Activated CD4-positive, alpha-beta T cell treated with anti-CD3 and anti-CD28 coated beads, Interleukin-2, amount 50 U/mL, for 4 hours (primary cell): ENCODE measurements at places on chromosomes 3 and 15.

- DNase-seq, result no peak
Measured at GRCh38 chr15:92095693-92096092, 242.2 kb downstream of the SLCO3A1 start.

GRCh38 chr3:155581579-155581978, 163.3 kb downstream of the PLCH1 start:
- no peak for DNase-seq

DNA sequence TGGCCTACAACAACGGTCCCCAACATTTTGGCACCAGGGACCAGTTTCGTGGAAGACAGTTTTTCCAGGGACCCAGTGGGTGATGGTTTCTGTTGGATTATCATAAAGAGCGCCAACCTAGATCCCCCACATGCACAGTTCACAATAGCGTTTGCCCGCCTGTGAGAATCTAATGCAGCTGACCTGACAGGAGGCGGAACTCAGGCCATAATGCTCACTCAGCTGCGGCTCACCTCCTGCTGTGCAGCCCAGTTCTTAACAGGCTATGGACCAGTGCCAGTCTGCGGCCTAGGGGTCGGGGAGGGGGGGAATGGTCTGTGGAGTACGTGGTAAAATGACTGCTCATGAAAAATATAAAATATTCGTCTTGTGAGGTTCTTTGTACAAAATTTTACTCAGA, 518.5 kb upstream of the CADM2 start:
- DNase-seq, result no peak

- DNase-seq, result no peak
Measured at GRCh38 chr3:115980709-115981108, 357.4 kb downstream of the GAP43 start.

DNA sequence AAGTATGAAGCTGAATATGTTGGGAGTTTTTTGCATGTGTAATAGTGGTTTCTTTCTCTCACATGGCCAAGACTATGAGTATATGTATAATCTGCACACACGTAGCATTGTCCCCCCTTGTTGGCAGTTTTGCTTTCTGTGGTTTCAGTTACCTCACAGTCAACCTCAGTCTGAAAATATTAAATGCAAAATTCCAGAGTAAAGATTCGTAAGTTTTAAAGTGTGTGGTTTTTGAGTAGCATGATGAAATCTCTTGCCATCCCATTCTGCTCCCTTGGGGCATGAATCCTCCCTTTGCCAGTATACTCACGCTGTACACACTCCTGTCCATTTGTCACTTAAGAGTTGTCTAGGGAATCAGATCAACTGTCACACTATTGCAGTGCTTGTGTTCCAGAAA, 742.0 kb upstream of the CCDC54 start:
- DNase-seq, result no peak

GRCh38 chr15:96362011-96362754, 31.7 kb downstream of the NR2F2 start:
- no peak for DNase-seq

- no peak for DNase-seq
Measured at GRCh38 chr15:67531379-67531914, 10.5 kb downstream of the C15orf61 start.

- DNase-seq, result no peak
Measured at GRCh38 chr3:34015204-34016142, 217.0 kb downstream of the PDCD6IP start.

GRCh38 chr3:14439501-14440167, 37.2 kb downstream of the SLC6A6 start:
- DNase-seq, result no peak

DNA sequence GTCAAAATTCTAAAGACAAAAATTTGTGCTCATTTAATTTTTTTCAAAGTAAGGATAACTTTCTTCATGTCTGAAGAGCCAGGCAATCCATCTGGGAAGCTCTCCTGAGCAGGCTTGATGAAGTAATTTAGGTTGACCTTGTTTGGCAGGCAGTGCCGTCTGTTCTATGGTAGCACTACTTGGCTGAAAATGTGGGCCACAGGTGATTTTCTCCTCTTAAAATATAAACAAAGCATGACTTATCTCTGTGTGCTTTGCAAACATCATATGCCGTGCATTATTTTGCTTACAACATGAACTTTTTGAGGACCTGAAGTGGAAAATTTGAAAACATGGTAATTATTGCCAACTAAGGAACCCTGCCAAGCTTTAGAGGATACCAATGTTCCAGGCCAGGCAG, 143.2 kb downstream of the RAP2B start:
- no peak for DNase-seq

DNA sequence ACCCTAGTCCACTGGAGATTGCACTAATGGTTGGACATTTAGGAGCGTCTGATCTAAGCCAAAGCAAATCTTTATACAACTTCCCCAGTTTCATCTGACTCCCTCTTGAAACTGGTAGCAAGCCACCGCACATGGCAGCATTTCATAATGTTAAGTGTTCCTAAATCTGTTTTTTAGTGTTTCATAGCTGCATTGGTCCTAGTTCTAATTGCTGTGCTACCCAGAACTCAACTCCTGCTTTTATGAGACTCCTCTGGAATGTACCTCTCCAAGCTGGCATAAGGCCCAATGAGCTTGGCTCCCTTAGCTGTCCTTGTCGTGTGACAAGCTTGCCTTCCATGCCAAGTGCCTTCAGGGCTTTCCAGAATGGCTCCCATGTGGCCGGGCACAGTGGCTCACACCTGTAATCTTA, 65.3 kb upstream of the FLNB start:
- no peak for DNase-seq

GRCh38 chr15:31387479-31388118, 61.0 kb downstream of the KLF13 start:
- DNase-seq, result no peak

- no peak for DNase-seq
Measured at GRCh38 chr3:141039589-141039988, 11.6 kb upstream of the SPSB4 start.

- DNase-seq, result no peak
Measured at GRCh38 chr3:172294223-172294806, 153.9 kb downstream of the GHSR start.

DNA sequence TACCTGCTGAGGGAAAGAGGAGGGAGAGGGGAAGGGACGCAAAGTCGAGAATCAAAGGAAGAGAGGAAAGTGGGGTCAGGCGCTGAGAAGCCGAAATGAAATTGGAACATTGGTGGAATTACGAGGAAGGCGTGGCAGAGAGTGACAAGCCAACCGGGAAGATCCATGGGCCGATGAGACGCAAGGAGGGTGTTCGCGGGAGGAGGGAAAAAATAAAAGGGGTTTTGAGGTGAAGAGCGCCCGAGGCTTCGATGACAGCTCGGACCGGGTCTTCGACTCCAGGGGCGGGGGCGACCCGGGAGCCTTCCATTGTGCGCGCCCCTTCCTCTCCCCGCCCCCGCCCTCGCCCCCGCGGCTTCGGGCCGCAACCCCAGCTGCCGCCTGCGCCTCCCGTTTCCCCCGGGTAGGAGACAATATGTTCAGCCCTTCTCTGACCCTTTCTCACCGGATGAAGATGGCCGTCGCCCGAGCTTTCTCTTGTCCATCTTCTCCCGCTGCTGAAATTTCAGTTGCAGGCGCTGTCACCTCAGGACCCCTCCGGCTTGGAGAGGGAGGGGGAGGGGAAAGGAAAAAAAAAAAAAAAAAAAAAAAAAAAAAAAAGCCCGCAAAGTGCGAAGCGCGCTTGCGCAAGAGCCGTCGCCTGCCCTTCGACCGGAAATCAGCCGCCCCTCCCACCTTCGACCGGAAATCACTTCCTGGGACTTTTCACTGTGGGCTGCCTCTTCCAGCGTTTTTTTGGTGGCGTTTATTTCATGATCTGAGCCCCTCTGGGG, at the start of gene SENP7:
Gene SENP7, minus strand, starts transcription at position 567 of the 773 bp plus-strand sequence. Its CDS starts 82 bp downstream, at position 485.
- DNase-seq, result peak; percentile 66

- DNase-seq, result no peak
Measured at GRCh38 chr3:136377508-136377907, 127.4 kb downstream of the PCCB start.

DNA sequence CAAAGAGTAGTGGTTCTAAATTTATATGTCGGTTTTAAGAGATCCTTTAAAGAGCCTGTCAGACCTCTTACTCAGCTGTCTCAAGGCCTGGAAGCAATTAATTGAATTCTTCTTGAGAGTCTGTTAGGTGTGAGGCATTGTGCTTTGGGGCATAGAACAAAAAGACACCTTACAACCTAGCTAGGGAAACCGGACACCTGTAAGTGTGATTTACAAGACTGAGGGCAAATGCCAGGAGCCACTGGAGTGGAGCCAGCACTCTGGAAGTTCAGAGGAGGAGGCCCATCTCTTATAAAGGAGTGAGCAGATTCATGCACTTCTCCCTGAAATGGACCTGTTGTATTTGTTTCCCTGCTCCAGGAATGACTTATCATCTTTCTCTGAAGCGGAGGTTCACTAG, 97.7 kb upstream of the NUDT16 start:
- no peak for DNase-seq

- DNase-seq, result no peak
Measured at GRCh38 chr15:85950101-85950500, 129.6 kb upstream of the AGBL1 start.

DNA sequence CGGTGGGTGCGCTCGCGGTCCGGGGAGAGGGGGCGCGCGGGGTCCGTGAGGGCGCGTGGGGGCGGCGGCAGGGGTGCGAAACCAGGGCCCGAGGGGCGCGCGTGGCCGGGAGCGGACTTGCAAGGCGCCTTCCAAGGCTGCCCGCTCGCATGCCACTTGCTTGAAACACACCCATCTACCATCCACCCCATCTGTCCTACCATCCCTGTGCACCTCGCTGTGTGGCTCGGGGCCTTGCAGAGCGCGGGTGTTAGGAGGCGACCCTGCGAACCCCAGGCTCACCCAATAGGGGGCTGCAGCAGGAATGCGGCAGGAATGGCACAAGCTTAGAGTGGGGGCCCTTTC, 240 bp downstream of the CFAP100 start:
- no peak for DNase-seq

GRCh38 chr3:135528413-135529015, 437.0 kb upstream of the PPP2R3A start:
- no peak for DNase-seq

- DNase-seq, result no peak
Measured at GRCh38 chr15:63582718-63583426, 14.3 kb upstream of the FBXL22 start.

DNA sequence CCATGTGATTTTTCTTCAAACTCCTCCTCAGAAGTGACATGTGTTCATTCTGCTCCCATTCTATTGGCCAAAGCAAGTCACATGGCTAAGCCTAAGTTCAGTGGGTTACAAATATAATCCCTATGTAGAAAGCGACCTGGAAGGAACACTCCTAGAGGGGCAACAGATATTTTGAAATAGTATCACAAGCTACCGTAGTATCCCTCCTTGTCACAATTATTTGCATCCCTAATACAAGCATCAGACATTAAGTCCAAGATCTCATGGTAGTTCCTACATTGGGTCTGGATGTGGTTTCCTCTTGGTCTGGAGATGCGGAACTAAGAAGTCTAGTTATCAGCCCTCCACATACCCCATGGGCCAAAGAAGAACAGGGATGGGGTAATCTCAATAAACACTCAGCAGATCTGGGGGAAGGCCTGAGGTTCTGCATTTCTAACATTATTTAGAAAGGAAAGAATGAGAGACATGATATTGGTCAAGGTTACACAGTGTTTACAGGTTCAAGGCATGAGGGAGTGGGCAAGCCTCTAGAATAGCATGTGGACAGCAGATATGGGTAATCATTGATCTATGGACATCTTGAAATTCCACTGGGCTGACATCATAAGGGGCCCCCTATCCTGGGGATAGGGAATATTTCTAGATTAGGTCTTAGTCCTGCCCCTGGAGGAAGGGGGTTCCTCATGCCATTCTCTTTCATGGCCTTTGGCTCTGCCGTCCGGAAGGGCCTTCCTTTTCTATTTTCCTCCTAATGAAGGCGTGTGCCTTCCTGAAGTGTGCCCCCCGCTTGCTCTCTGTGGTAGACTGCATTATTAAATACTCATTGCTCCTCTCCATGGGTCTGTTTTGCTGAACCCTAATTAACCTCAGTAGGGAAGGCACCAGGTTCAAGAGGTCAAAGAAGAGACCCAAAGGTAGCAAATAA, 17.8 kb upstream of the ABHD2 start:
- DNase-seq, result no peak

- DNase-seq, result no peak
Measured at GRCh38 chr15:58865425-58865880, 68.0 kb downstream of the SLTM start.
